Stimulated activated CD8-positive, alpha-beta memory T cell treated with anti-CD3 and anti-CD28 coated beads, Interleukin-2, amount 100 ng/mL, for 1 hour (primary cell): ENCODE measurements at places on chromosomes 4 and X.

DNA sequence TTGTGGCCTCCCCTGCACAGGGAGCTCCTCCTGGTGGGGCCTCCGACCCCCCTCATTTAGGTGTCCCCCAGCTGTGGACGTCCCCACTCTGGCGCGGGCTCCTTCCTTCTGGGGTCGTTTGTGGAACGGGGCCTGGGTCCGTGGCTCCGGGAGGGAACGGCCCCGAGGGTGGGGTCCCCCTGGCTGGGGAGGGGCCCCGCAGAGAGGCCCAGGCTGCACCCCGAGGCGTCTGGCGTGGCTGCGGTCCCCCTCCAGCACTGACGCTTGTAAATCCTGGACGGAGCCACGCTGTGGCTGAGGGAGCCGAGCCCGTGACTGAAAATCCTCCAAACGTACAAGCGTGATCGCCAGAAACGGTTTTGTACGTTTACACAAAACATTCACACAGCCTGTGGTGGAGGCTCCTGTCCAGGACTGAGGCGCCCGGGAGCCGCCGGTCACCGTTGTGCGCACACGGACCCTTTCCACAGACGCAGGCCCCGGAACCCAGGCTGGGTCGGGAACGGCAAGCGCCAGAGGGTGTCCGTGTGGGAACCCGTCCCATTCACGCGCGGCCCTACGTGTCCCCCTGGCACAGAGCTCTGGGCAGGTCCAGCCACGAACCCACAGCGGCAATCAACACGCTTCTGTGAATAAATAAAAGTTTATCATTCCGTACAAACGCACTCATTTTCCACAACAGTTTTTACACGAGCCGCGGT is 15.2 kb upstream of the GTPBP6 start:
- no peak for DNase-seq

- DNase-seq, result no peak
Observed at GRCh38 chr4:169063441-169063840, 53.4 kb upstream of the CBR4 start.

DNA sequence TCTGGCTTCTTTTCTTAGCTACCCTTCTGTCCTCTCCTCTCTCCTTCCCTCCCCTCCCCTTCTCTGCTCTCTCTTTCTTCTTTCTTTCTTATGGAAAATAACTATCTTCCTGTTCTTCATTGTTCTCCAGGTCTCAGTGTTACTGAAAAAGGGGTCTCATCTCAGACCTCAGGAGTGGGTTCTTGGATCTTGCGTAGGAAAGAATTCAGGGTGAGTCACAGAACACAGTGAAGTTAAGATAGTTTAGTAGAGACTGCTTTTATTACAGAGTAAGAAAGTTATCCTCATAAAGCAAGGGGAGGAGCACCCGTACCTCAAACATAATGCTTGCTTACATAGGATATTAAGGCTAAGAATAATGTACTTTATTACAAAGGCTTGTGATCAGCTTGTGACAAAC is 31.8 kb upstream of the CWH43 start:
- no peak for DNase-seq

- no peak for DNase-seq
Observed at GRCh38 chr4:151291485-151291884, 14.5 kb downstream of the PRSS48 start.

GRCh38 chr4:173218411-173219125 is 50.0 kb downstream of the GALNT7 start:
- no peak for DNase-seq

- DNase-seq, result no peak
Observed at GRCh38 chr4:74456056-74456744, 11.3 kb downstream of the AREG start.

- no peak for DNase-seq
Observed at GRCh38 chr4:111797455-111798163, 347.6 kb upstream of the FAM241A start.

- no peak for DNase-seq
Observed at GRCh38 chr4:6889101-6889735, 20.4 kb upstream of the TBC1D14 start.

DNA sequence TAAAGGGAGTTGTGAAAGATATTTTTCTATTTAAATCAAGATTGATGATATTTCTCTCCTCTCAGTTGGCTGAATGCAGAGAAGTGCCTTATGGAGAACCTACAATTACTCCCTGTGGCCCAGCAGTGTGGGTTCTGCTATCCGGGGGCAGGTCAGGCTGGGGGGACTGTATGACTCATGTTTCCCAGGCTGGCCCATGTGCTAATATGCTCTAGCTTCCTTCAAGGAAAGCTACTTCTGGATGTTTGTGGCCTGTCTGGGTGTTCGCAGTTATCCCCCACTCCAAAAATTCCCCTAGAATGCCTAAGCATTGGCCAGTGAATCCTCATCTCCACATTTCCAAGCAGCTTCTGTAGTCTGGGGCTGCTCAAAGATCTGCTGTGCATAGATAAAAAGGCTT is 58.9 kb upstream of the SPP1 start:
- no peak for DNase-seq

DNA sequence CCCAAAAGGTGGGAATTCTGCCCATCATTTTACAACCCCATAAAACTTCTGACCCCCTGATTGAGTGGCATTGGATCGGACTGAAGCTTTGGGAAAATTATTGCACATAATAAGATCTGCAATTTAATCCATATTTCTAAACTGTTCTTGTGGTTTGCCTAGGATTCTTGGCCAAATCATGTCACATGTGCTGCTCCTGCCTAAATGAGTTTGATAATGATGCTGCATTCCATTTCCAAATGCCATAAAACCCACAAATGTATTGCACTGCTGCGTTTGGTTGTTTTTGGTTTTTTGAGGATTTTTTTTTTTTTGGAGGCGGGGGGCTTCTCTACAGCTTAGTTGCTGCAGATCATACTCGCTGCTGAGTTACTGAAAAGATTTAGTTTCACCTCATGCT is 153.6 kb downstream of the QDPR start:
- no peak for DNase-seq

DNA sequence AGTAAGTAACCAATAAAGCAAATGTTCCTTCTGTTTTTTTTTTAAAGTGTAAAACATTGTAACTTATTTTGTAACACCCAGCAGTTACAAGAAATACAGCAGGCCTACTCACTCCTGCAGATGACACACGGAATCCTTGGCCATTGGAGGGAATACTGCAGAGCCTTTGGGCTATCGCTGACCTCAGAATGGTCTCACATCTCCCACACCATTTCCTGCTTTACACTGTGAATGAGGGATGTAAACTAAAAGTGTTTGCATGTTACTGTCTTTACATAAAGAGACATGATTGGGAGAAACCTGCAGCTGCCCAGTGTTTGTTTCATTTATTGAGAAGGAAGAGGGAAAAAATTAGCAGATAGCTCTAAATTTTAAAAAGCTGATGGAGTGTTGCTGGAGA is 64.1 kb downstream of the USP46 start:
- DNase-seq, result no peak

DNA sequence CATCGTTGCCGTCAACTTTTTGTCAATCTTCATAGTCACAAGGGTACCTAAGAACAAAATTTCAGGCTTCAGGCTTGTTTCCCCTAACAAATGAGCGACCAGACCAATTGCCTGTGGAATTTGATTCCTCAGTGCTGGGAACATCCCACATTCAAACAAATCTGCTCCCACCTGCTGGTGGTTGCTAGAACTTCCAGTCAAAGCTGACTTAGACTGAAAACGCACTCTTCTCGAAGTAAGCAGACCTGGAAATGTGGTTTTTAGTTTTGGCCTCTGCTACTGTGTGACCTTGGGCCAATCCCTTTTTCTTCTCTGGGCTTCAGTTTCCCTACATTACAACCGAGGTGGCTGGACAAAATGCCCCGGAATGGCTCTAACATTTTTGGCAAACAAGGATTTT is 1.8 kb upstream of the GABRQ start:
- no peak for DNase-seq
